ENCODE measurements at places on chromosomes 4 and X. TPM values are rescaled to one million over a fixed set of nuclear protein-coding genes. Genes with fewer than 3 reads are reported as not detected.

Gene PAK3
- total RNA-seq: not detected

Gene ABCE1
- 77.5 TPM for total RNA-seq

Gene FHDC1
- 0.27 TPM for total RNA-seq

- no peak for DNase-seq
These were observed 131.0 kb upstream of the CXXC4 start for GRCh38 chr4:104625706-104626105.

GRCh38 chrX:46278572-46278971 lies 266.6 kb downstream of the ZNF674 start:
- DNase-seq: no peak

DNA sequence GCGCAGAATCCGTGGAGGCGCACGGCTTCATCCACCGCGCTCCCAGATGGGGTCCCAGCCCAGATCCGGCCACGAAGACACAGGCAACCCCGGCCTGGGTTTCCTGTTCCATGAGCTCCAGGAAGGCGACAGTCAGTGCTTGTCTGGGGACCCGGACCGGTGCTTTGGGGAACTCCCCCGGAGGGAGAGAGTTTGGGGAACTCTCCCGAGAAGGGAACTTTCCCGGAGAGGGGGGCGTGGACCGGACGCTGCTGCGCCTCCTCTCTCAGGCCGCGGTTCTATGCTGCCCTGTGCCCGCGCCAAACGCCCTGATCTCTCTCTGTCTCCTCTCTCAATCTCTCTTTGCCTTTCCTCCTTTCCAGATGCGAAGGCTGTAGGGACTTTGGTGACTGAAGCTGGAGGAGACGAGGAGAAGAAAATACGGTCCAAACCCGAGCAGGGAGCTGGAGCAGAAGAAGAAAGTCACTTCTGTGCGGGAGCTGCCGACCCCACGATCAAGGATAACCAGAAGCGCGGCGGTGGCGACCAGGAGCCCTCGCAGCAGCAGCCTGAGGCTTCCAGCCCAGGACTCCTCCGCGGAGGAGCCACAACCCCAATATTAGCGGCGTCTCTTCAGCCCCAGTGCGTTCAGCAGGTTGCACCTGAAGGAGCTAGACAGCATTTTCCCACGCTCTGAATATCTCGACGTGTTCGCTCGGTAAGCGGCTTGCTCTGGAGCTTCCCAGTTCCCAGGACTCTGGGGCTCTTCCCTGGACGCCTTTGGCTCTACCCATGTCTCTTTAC lies 47.6 kb upstream of the NKAP start:
- DNase-seq: no peak

GRCh38 chr4:149031399-149031798 lies 589.2 kb upstream of the NR3C2 start:
- DNase-seq: no peak

DNA sequence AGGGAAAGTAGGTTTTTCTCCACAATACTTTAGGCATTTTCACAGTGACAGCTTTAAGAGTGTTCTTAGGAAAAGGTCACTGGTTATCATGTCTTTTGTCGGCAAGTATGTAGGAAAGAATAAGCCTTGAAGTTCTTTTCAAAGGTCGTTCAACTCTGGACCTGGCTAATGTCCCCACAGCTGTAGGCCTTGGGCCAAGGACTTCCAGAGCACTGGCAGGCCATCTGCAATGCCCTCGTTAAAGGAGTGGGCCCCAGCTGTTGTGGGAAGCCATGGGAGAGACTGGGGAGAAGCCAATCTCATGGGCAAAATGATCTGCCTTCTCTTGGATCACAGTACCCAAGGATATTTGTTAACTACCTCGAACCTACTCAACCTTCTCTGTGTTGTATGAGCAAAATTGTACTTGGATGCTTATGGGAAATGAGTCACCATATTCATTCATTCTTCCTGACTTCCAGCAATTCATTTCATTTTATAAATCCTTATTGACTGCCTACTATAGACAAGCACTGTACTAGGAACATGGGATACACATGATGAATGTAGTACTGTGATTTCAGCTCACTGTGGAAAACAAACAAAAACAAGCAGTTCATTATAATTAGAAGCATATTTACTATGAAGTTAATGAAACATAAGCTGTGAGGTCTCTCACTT lies 141.1 kb upstream of the KIT start:
- DNase-seq: no peak

DNA sequence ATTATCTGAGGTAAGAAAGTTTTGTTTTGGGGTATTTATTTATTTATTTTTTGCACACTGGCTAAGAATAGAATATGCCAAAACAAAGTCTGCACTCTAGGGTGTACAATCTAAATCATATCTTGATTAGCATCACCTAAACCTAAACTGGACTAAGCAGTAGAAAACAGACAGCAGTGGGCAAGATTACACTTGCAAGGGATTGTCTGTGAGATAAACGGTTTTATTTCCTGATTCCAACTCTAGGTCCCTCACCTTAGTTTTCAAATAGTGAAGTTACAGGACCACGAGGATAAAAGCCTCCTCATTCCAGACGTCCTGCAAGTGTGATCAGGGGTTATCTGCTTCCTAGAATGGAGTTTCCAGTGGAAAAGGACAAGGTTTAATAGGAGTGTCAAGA lies 86.1 kb downstream of the SH3RF1 start:
- DNase-seq: no peak

All from naive thymus-derived CD8-positive, alpha-beta T cell (primary cell).